HepG2 (cell line): ENCODE measurements at places on chromosomes 12 and 14. TPM values are rescaled to one million over a fixed set of nuclear protein-coding genes. Genes with fewer than 3 reads are reported as not detected.
A peak's percentile ranks its signal among the peaks of the same experiment; 100 is the strongest.

GRCh38 chr12:113697651-113698509 is 226.2 kb upstream of the LHX5 start:
- no peak for DNase-seq

DNA sequence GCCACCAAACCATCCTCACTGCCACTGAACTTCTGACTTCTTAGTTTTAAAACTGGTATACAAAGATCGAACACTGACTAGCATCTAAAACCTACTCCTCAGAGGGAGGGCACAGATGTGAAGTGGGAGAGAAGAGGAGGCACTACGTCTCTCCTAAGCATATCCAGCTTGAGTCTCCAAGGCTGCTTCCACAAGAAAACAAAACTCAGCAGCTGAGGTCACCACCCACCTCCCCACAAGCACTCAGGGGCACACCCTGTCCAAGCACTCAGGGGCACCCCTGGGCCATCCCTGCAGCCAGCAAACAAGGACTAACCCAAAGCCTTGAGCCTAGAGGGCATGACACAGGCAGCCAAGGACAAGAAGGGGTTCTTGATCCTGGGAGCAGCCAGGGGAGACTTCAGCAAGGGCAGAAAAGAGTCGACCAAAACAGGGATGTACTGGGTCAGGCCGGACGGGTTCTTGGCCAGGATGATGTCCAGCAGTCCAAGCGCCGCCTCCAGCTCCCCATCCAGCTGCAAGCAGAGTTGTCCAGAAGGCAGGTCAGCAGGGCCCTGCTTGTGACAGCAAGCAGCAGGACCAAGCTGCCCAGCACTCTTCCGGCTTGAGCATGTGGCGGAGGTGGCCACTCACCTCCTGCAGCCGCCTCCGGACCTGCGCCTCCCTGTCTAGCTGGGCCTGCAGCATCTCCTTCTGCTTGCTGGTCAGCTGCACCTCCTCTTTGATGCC is 34.8 kb downstream of the GCN1 start:
- no peak for DNase-seq

DNA sequence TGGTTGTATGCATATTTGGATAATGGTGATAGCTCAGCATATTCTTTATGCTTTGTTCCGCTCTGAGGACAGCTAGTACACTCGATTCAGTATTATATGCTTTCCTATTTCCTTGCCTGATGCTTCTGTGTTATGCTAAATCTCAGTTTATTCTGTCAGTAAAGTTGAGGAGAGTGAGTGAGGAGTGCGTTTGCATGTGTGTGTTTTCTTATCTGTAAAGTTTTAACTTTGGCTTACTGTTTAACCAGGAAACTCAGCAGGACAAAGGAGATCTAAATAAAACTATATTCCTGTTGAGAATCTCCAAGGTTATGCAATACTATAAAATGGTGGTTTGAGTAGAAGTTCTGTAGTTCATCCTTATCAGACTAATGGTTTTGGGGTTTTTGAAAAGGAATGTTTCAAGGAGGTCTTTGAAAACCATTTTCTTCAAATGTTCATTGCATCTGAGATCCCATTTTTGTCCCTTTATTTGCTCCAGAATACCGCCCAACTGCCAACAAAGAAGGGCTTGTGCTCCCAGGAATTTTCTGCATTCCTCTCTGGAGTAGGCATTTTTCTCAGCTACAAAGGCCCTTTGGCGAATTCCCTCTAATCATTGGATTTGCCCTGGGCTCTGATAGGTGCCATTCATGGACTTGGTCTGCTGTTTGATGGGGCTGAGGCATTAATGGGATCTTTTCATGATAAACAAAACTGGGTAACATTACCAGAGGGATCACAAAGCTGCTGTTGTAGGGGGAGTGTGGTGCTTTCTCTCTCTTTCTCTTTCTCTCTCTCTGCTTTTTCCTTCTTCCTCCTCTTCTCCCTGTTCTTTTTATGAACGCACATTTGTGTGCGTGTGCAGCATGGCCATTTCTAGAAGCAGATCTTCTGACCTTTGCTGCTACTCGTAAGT is 71.7 kb downstream of the HMGA2 start:
- peak; percentile 97 for DNase-seq

Gene FOXN3
- 32.4 and 42.4 TPM in 2 replicates for total RNA-seq

Gene TESPA1
- not detected in 2 replicates for total RNA-seq

Gene DHRS2
- total RNA-seq = 2,867 and 3,021 TPM in 2 replicates
